KG1 (cell line): ENCODE measurements at places on chromosomes 2 and 18.

- no peak for DNase-seq
These were observed 47.1 kb upstream of the UBE2E3 start for GRCh38 chr2:180933332-180933731.

GRCh38 chr2:239465017-239466001 lies 64.5 kb upstream of the HDAC4 start:
- DNase-seq: no peak

DNA sequence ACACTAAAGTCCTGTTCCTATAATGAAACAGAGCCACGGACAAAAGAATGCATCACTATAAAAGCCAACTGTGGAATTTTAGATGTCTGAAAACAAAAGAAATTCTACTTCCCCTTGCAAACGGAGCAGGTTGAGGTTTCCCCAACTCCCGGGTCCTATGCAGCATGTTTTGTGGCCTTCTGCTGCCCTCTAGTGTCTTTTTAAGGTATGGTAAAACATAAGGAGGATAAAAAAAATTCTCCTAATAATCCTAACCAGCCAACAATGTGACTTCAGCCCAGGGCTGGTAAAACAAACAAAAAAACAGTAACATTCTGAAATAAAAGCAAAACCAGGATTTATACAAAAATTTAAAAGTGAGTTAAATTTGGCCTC lies 539.5 kb downstream of the NRXN1 start:
- DNase-seq: peak; percentile 54

DNA sequence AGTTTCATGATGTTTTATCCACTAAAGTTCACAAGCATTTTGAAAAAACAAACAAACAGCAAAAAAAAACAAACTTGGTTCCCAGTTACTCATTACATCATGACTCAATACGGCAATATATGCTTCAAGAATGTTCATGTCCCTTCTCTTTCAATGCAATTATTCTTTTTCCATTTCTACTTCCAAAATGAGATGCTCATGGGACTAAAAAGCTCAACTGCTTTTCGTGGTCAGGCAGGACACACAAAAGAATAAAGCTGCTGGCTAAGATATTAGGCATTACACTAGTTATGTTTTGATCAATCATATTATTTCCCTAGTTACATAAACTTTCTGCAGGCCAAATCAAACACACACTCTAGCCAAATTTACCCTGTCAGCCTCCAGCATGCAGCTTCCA lies 301.3 kb downstream of the EPHA4 start:
- DNase-seq: no peak

- no peak for DNase-seq
These were observed 170.6 kb downstream of the CERS6 start for GRCh38 chr2:168626647-168627046.

DNA sequence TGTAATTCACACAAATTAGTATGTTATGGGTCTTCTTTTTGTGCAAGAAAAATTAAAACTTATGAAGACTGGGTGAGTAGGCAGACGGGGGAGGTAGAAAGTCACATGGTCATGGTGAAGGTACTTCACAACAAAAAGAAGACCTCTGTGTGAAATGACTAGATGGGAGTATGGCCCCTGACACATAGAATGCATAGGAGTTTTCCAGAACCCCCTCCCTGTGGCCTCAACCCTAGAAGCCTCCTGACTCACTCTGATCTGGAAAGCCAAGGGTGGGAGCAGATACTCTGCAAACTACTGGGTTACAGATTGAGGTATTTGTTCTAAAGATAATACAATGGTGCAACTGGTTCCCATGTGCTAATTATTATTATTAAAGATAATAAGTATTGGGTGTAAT lies 23.2 kb downstream of the SATB2 start:
- DNase-seq: no peak

GRCh38 chr2:176178757-176179295 lies 9.6 kb upstream of the HOXD1 start:
- DNase-seq: no peak

DNA sequence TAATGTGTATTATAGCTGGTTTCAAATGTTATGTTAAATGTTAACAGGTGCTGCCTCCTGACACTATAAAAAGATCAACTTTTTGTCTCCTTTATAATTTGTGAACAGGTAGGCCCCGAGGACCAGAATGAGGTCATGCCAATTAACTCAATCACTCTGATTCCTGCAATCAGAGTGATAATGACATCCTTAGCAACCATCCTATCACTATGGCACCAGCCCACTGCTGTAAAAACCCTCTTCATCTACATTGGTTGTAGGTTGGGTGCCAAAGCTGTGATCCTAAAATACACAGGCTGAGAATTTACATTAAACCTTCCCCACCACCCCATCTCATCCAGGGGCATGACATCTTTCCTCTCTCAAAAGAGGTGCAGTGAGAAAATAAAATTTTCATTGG lies 103.5 kb downstream of the CPO start:
- DNase-seq: no peak
